ENCODE measurements at places on chromosomes 13 and 19.

DNA sequence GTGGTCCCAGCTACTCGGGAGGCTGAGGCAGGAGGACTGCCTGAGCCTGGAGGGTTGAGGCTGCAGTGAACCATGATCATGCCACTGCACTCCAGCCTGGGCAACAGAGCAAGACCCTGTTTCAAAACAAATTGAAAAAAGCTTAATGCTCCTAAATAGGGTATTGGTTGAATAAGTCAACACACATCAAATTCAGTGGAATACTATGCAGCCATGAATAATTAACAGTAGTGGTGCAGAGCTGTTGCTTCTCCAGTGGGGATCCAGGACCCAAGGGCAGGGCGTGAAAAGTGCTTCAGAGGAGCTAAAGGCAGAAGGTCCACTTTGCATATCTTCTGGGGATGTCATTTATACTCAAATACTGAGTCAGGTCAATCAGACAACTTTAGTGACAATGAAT, 18.2 kb downstream of the SIGLEC8 start:
- DNase-seq = no peak

- no peak for DNase-seq
Measured at GRCh38 chr13:57128909-57129308, 11.8 kb upstream of the PRR20A start.

DNA sequence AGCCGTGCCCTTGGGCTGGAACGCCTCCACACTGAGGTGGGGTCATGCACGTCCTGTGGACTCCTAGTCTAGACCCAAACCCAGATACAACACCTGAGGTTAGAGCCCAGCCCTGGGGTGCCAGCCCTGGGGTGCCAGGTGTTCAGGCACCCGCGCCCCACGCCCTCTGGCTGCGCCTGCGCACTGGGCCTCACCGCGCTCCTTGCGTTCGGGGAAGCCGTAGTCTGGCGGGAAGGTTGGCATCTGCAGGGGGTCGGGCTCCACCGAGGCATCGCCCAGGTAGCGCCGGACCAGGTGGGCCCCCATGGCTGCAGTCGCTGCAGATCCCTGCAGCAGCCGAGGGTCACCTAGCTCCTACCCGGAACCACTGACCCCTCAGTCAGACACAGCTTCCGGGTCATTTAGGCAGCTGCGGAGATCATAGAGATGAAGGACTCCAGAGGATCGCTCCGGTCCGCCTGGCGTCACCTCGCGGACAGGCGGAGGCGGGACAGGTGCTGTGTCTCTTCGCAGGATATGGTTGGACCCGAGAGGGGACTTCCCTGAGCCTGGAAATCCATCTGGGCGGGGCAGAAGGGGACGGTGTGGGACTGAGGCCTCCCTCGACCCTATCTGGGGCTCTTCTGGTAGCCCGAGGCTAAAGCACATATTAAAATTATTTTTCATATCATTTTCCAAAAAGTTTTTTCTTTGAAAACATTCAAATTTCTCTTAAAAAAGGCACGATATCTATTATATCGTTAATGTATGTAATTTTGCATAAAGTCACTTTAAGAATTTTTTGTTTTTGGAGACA, at the start of gene NDUFB7:
Gene NDUFB7, minus strand, starts transcription at position 372 of the 796 bp plus-strand sequence. Its CDS starts 66 bp downstream, at position 306.
- peak; percentile 84 for DNase-seq

- no peak for DNase-seq
Measured at GRCh38 chr13:96248103-96248502, 158.2 kb downstream of the HS6ST3 start.

DNA sequence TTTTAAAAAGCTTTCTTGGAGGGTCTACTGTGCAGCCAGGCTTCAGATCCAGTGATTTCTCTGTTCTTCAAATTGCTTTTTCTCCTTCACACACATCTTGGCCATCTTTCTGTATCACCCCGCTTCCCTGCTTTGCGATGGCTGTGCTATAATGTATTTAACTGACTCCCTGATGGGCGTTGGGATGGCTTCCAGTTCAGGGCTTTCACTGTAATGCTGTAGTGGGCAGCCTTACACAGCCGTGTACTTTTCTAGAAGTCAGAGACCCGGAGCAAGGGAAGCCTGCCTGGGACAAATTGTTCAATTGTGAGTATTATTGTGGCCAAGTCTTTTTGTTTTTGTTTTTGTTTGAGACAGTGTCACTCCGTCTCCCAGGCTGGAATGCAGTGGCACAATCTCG, 19.4 kb upstream of the PAK4 start:
- no peak for DNase-seq

GRCh38 chr13:98749501-98749900, 3.0 kb downstream of the SLC15A1 start:
- no peak for DNase-seq

- no peak for DNase-seq
Measured at GRCh38 chr13:46905249-46905648, 8.4 kb upstream of the HTR2A start.

GRCh38 chr13:22175241-22175640, 504.4 kb downstream of the FGF9 start:
- no peak for DNase-seq

DNA sequence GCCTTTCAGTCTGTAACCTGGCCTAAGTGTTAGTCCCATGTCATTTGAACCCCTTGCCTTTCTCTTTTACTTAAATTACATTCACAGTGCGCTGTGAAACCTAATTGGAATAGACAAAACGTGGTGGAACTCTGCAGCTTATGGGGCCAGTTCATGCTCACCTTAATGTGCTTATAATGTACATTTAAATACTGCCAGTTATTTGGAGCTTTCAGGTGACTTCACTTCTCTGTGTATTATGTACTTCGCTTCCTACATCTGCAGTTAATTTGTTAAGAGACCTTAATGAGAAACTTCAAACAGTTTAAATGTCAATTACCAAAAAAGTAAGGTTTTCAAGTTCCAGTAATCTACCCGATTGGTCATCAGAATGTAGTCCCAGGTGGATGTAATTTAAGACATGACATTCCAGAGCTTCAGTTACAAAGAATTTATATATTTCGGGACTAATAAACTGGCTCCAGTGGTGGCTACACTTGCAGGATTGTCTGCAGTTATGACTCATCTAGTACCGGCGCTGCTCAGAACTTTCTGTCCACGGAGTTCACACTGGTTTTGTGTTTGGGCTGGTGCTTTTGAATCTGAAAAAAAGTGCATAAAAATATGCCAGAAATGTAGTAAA, 125.3 kb downstream of the TM9SF2 start:
- DNase-seq = no peak

DNA sequence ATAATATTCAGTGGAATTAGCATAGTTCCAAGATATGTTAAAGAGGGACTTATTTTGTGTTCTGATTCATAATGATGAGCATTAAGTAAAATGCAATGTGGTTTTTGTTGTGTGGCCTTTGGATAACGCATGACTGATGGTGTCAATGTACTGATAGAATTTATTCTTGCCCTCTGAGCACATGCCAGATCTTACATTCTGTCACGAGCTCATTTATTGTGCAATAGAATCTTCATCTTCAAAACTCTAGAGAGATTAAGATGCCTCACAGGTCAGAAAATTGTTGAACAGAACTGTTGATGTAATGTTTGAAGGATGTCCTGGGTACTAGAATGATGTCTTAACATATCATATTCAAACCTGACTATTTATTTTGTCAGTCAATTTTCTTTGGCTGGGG, 148.0 kb upstream of the HTR2A start:
- no peak for DNase-seq

DNA sequence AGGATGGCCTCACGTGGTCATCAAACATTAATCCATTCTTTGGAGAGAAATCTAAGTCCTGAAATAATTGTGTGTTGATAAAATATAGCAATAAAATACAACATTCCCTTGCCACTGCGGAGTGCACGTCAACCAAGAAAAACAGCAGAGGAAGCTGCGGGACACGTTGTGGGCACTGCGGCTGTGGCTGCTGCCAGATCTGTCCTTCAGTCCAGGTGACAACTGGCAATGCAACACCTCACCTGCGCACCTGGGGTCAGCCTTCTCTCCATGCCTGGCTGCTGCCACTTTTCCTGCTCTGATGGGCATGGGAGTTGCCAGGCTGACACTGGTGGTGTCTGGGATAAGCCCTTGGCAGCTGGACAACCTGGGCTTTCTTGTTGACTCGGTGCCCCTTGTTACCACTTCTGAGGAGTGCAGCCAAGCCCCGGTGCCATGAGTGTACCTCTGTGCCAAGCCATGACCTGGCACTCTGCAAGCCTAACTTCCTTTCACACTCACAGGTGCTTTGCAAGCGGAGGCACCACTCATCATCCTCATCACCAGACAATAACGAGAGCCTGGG, 251.6 kb upstream of the TSHZ3 start:
- no peak for DNase-seq

DNA sequence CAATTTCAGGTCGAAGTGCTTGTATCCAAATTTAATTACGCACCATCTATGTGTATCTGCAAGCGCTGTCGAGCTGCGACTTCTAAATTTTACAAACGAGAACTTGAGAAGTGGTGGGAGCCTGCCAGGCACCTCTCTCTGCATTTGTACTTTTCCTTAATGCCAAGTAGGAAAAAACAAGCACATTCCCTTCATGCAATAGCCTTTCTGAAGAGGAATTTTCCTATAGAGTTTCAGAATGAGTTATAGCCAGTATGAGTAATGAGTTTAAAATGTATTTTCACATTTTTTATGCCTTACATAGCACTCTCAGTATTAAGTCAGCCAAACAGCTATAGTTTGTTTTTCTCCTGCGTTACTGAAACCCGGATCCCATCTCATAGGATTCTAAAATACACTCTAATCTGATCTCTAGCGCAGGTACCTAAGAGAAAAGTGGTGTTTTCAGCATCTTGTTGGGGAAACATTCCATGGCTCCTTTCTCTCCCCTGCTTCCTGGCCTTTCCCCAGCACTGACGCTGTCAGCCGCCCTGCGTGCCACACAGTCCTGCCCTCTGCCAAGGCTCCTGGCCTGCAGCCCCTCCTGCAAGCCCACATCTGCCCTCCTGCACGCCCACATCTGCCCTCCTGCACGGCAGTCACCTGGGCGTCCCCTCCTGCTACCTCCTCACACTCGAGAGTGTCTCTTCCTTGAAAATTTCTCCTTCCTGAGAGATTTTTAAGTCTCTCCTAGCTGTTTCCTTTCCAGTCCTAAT, 526.9 kb downstream of the MYO16 start:
- no peak for DNase-seq

DNA sequence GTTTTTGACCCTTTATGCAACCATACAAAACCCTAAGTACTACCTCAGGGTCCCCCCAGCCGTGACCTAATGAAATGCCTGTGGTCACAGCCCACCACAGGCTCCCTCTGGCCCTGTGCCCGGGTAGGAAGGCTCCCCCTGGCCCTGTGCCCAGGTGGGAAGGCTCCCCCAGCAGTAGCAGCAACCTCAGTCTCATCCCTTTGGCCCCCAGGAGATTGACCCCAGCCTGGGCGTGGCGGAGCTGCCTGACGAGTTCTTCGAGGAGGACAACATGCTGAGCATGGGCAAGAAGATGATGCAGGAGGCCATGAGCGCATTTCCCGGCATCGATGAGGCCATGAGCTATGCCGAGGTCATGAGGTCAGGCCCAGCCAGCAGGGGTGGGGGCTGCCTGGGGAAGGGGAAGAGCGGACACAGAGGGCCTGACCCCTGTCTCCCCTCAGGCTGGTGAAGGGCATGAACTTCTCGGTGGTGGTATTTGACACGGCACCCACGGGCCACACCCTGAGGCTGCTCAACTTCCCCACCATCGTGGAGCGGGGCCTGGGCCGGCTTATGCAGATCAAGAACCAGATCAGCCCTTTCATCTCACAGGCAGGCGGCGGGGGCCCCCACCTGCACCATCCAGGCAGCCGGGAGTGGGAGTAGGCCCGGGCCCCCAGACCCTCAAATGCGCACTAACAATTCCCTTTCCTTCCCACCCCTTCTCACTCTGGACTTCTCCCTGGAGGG, 6.3 kb upstream of the BEST2 start:
- DNase-seq = no peak

Measured in activated CD8-positive, alpha-beta memory T cell treated with anti-CD3 and anti-CD28 coated beads for 4 hours (primary cell).